Stimulated activated CD8-positive, alpha-beta memory T cell treated with anti-CD3 and anti-CD28 coated beads, Interleukin-2, amount 100 ng/mL, for 1 hour (primary cell): ENCODE measurements at places on chromosomes 7 and 10.

- no peak for DNase-seq
Measured at GRCh38 chr10:89798092-89798491, 96.7 kb downstream of the KIF20B start.

DNA sequence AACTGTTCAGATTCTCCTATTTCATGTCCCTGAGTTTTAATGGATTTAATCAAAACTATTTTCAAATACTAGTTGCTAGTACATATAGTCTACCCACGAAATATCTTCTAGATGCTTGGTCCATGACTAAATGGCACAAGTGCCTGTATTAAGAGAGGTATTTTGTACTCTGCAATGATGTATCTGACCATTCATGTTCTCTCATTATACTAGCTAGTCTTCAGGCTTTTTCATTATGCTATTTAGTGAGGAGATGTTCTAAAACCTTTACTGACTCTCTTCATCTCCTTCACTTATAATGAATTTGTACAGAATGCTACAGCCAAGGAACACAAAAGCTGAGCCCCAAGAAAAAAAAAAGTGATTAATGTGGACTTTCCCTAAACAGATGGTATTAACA lies 222.5 kb downstream of the AHR start:
- no peak for DNase-seq

DNA sequence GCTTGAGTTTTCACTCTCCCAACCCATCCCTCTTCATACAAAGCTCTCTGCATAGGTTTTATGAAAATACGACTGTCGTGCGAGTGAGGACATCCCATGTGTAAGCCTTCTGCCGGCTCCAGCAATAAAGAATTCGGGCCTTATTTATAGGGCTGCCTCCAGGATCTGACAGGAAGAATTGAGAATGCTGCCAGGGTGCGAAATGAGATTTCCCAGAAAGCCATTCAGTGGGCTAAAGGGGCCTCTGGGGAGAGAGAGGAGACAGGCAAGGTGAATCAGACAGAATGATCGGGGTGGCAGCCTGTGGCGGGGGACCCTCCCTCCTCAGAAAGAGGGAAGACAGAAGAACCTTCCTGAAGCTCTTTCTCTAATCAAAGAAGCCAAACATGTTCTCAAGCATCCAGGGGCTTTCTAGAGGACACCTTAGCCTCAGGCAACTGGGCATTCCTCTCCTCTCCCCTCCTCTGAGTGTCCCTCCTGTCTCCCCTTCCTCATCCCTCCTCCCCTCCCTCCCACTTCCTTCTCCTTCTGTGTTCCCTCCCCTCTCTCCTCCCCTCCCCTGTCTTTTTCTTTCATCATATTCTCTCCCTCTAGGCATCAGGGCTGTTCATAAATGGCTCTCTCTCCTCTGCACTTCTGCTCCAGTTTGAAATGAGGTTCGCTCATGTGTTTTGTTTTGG lies 410.9 kb downstream of the TYW1 start:
- no peak for DNase-seq

DNA sequence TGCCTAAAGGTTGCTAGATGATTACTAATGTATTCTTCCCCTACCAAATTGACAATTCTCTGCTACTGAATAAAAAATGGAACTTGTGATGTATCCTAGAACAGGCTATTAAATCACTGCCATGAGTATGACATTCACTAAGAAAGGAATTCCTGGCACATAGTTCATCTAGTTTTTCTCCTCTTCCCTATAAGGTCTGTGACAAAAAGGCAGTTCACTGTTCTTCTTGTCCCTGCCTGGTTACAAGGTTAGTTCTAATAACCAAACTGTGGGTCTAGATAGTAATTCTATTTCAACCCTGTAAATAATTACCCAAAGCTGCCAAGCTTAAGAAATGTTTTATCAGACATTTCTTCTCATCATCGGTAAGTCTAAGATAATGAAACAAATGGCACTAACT lies 245.6 kb downstream of the BICC1 start:
- no peak for DNase-seq

DNA sequence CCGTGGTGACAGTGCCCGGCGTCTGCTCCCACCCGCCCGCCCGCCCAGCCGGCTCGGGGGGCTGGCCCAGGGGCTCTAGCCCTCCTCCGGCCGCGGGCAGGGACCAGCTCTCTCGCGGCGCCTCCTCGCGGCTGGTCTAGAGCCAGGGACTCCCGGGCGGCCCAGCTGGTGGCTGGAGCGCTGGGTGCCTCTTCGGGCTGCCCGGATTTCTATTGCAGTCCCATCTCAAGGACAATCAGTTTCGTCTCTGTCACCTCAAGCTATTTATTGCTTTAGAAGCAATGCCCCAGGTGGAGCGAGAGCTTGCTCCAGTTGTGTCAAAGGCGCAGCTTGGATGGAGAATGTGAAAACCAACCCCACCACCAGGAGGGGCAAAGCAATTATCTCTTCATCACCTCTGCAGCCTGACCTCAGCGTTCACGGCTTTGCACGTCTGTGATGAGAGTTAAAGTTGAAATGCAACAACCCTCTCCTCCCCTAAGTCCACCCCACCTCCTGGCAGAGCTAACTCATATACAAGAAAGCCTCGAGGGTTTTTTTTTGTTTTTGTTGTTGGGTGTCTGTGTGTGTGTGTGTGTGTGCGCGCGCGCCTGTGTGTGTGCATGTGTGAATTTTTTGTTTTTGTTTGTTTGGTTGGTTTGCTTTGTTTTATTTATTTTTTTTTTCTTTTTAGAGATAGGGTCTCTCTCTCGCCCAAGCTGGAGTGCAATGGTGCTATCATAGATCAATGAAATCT lies at the start of gene ITGA8:
Gene ITGA8, minus strand, starts transcription at position 24 of the 736 bp plus-strand sequence. CDS start 151 bp downstream, outside the sequence.
- DNase-seq = no peak

- DNase-seq = no peak
Measured at GRCh38 chr7:68587599-68587998, 1010.7 kb upstream of the AUTS2 start.

GRCh38 chr10:111234234-111234913 lies 157.5 kb downstream of the ADRA2A start:
- DNase-seq = no peak

GRCh38 chr10:35456153-35456720 lies 119.9 kb downstream of the CCNY start:
- DNase-seq = no peak

DNA sequence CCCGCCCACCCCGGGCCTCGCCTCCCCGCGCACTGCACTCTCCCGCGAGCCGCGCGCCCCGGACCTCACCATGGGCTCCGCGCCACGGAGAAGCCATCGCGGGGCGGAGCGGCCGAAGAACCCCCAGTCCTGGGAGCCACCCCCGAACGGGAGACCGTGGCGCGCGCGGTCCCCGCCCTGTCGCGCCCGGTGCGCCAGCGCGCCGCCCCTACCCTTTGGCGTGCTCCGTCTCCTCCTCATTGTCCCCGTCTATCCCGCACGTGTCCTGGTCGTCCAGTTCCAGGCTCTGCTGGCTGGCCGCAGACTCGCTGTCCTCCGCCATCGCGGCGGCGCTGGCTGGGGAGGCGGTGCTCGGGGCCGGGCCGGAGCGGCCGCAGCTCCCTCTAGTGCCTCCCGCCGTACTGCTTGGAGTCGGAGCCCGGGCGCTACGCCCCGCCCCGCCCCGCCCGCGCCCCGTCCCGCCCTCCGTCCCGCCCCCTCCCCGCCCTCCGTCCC lies at the start of gene NMT2:
Gene NMT2, minus strand, starts transcription at position 403 of the 495 bp plus-strand sequence. Its CDS starts 81 bp downstream, at position 322.
- no peak for DNase-seq

- no peak for DNase-seq
Measured at GRCh38 chr10:60367901-60368300, 21.8 kb downstream of the ANK3 start.

DNA sequence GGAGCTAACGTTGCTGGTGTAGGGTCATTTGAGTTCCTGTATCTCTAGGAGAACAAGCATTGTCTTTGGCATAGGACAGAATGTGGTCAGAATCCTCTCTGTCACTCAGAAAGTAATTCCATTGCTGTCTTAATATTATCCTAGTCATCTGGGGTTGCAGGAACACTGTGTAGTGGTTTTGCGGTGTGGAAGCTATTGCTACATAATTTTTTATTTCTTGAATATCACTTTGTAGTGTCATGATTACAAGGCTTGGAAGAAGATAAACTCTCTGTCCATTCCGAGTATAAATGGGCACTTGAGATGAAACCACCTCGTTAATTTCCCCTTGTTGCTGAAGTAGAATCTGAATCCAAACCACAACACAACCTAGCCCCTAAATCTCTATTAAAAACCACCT lies 919.2 kb downstream of the LRMDA start:
- no peak for DNase-seq

GRCh38 chr7:37670436-37670835 lies 13.1 kb upstream of the GPR141 start:
- DNase-seq = no peak

DNA sequence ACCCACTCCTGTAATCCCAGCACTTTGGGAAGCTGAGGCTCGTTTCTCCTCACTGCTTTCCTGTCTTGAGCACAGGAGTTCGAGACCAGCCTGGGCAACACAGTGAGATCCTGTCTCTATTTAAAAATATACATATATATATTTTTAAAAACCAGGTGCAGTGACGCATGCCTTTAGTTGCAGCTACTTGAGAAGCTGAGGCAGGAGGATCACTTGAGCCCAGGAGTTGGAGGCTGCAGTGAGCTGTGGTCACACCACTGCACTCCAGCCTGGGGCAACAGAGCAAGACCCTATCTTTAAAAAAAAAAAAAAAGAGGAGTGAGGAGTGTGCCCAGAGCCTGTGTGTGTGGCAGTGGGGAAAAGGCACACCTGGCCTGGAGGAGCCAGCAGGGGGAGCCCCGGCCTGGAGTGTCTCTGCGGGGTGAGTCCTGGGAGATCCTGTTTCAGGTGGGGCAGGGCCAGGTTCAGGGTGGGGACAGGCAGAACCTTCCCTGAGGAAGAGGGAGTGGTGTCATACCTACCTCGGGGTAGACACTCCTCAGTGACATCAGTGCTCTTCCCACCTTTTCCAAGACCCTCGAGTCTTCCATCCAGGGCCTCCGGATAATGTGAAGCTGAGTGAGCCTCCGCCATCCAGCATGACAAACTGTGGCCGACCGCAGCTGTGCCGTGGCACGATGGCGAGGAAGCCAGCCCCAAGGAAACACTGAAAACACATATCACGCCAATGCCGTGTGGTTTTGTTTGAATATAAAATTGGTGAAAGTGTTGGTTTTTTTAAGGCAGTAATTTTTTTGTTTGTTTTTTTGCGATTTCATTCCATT lies 9.0 kb upstream of the ARPC1B start:
- DNase-seq = peak; percentile 43

GRCh38 chr10:129622736-129623135 lies 155.7 kb downstream of the MGMT start:
- DNase-seq = no peak

DNA sequence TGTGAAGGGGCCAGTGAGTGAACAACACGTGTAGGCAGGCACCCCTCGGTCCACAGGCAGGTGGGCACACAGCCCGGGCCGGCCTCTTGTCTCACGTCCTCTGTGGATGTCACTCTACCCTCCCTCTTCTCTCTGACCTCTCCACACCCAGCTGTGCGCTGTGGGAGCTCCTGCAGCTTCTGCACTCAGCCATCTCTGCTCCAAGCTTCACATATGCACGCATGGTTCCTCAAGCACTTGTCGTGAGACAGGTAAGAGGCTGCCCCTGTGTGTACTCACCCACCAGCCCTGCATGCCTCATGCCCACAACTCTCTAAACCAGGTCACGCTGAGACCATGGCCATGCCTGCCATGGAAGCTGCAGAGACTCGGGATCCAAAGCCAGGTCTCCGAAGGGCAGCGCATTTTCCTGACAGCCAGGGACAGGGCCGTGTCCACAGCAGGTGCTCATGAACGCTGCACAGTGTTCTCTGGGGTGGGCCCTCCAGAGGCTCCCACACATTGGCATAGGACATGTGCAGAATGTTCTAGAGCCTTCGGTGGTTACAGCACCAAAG lies 477.5 kb downstream of the PTPRN2 start:
- DNase-seq = no peak

- no peak for DNase-seq
Measured at GRCh38 chr10:21517134-21518031, 8.1 kb downstream of the SKIDA1 start.

DNA sequence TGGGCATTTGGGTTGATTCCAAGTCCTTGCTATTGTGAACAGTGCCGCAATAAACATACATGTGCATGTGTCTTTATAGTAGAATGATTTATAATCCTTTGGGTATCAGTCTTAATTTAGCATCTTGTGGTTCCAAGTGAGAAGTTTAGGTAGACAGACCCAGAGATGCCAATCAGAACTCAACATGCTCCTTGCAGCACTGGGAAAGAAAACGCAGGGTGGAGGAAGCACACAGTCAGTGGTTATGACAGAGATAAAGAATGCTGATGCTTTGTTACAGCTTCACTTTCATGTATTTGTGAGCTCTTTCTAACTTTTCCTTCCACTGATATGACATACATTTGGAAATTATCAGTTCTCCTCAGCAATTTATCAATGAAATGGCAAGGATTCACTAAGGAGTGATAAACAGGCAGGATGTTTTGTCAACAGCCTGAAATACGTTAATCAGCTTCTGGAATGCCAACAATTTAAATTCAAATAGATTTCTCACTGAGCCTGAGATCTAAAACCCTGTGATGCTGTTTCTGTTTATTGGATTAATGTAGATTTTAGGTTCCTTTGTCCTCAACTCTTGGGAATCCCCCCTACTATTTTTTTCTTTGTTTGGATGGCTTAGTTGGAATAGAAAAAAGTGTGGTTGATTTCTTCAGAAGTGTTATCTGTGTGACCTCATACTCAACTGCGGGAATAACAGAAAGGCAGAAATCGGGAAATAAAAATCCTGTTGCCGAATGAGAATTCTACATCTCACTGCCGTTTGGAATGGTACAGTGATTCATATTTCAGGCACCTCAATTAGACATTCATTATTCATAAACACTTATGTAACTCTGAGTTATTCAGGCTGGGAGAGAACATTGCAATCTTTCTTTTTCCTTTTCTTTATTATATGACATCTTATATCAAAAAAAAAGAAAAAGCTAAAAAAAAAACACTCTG lies 675.0 kb downstream of the CNTNAP2 start:
- DNase-seq = no peak

DNA sequence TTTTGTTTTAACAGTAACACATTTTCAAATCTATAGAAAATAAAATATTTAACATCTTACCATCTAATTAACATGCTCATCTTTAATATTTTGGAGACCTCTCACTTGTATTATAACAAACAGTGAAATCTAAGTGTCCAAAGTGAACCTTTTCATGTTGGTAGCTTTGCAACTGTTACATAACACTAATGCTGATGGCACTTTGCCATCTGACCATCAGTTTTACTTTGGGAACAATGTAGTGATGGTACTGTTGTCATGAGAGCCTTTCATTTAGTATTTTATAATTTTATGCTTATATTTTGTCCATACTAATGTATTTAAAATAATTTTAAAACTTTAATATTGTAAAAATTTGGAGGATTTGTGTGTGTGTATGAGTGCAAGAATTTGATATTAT lies 1017.0 kb upstream of the KCND2 start:
- no peak for DNase-seq

GRCh38 chr10:71259815-71260501 lies 47.6 kb downstream of the UNC5B start:
- no peak for DNase-seq

GRCh38 chr10:128173386-128173785 lies 47.2 kb upstream of the MKI67 start:
- DNase-seq = no peak

DNA sequence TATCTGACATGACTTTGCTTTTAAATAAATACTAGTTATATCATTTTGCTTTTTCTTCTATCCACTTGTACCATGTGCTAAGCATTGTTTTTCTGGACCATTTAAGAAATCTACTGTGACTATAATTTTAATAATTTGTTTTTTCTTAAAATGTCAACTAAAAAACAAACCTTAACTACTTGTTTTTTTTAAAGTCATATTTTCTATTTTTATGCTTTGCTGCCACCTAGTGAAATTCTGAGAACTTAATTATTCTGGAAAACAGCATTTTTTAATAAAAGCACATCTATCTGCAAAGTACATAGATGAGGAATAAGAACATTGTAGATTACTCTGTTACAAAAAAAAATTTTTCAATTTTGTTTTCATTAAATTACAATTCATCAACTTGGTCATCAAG lies 47.4 kb downstream of the ORC5 start:
- no peak for DNase-seq
